GM12864 (cell line): ENCODE measurements at places on chromosomes 13 and 19.

- DNase-seq = no peak
These were observed 3.0 kb downstream of the SLC15A1 start for GRCh38 chr13:98749501-98749900.

- DNase-seq = no peak
These were observed 27.2 kb upstream of the CBY2 start for GRCh38 chr13:45674908-45675307.

DNA sequence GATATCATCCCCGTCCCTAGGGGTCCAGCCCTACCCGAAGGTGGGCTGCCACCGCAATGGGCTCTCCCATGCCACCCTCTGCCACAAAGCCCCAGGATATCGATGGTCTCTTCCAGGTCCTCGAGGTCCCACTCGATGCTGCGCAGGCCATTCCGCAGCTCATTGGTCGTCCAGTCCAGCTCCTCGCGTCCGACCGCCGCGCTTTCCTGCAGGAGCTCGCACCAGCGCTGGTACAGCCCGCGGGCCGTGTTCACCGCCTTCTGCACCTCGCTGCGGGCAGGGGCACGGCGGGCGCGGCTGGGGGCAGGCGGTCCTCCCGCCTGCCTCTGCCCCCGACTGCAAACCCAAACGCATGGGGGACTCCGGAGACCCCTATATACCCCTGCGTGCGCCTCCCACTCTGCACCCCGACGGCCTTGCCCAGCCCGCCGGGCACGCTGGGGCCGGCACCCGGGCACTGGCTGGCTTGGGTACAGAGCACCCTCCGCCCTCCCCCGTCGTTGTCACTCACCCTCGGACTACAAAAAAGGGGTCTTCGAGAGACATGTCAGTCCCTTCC lies 468 bp downstream of the STX10 start:
- DNase-seq = no peak

GRCh38 chr19:47081095-47081494 lies 32.5 kb downstream of the ZC3H4 start:
- no peak for DNase-seq

GRCh38 chr13:50735071-50735470 lies 108.4 kb downstream of the DLEU7 start:
- DNase-seq = no peak

- peak; percentile 86 for DNase-seq
These were observed at the start of gene CHMP2A for GRCh38 chr19:58554494-58555368. CHMP2A (minus strand) TSS chr19:58555105; CDS start chr19:58554212, 893 bp downstream.

DNA sequence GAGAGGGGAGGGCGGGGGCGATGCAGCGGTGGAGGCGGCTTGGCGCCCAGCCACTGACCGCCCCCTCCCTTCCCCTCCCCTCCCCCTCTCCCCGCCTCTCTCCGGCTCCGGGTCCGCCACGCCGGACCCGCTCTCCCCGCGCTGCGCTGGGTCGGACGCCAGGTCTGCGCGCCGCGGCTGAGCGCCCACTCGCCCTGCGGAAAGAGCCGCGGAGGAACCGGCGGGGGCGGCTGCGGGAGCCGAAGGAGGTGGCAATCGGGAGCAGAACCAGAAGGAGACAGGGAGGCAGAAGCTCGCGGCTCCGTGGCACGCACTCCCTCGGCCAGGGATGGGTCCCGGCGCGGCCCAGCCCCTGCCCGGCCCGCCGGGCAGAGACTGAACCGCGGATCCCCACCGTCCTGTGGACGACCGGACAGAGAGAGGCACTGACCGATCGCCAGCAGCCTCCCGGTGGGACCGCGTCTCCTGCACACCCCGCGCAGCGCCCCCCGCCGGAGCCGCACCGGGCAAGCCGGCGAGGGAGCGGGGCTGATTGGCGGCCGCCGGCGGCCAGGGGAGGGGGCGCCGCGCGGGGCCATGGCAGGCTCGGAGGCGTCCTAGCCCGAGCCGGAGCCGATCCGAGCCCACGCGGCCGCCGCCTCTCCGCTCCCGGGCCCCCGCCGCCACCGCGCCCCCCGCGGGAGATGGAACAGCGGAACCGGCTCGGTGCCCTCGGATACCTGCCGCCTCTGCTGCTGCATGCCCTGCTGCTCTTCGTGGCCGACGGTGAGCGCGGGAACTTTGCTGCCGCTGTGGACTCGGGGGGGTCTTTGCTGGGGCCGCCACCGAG lies at the start of gene VSTM2B:
Gene VSTM2B (plus strand): TSS at position 94 of the 829 bp plus-strand sequence. CDS start 590 bp downstream, at position 684.
- no peak for DNase-seq

DNA sequence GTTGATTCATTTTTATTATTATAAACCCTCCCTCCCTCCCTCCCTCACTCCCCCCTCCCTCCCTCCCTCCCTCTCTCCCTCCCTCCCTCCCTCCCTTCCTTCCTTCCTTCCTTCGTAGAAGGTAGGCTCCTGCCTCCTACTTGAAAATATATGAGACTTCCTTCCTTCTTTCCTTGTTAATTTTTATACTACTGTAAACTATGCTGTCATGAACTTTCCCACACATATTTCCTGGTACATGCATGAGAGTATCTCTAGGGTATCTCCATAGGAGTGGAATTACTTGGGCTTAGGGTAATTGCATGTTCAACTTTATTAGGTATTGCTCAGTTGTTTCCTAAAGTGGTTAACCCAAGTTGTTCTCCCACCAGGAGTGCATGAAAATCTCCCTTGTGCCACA lies 330.6 kb downstream of the KCNRG start:
- DNase-seq = no peak

DNA sequence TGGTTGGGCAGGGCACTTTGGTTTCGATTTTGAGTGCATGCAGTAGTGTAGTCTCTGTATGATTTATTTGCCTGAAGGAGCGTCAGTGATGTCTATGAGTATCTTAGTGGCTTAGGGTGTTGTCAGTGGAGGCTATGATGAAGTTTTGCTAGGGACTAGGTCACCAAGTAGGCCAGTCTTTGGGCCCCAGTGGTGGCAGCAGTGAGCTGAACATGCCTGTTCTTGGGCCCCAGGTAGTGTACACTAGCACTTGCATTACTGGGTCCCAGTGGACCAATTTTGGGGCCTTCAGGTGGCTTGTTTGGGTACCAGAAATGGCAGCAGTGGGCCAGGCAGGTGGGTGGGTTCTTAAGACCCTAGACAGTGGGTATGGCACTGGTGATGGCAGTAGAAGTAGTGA lies 598.7 kb upstream of the SPRY2 start:
- DNase-seq = no peak

DNA sequence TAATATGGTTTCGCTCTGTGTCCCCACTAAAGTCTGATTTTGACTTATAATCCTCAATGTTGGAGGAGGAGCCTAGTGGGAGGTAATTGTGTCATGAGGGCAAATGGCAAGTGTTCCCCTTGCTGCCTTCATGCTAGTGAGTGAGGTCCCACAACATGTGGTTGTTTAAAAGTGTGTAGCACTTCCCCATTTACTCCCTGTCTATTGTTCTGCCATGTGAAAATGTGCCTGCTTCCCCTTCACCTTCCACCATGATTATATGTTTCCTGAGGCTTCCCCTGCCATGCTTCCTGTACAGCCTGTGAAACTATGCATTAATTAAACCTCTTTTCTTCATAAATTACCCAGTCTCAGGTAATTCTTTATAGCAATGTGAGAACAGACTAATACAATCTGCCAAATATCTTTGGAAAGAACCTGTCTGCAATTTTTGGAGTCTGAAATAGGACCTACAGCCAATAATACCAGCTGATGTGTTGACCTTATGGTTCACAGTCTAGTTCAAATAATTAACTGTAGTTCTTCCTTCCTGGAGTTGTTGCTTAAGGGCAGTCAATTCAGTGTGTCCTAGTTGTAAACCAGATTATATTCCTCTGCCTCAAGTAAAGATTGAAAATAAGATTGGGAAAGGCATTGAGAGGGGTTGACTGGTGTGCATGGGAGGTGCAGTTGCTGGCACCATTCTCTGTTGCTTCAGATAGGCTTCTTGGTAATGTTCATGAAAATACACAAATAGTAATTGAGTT lies 1442.9 kb downstream of the SLITRK1 start:
- no peak for DNase-seq

GRCh38 chr19:54458648-54459281 lies 4.8 kb downstream of the LENG9 start:
- no peak for DNase-seq

DNA sequence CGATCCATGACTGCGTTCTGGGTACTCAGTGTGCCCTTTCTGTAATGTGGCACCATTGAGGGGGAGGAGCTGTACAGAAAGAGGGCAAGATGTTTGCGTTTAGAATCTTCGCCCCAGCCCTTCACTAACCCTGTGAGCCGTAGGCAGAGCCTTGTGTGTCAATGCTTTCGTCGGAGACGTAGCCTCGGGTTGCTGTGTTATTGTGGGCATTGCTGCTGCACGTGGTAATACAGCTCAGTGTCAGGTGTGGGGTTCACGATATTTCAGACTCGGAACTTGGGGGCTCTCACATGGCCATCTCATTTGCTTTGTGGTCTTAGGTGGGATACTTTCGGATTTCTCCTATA lies 6.1 kb downstream of the RPS9 start:
- no peak for DNase-seq

DNA sequence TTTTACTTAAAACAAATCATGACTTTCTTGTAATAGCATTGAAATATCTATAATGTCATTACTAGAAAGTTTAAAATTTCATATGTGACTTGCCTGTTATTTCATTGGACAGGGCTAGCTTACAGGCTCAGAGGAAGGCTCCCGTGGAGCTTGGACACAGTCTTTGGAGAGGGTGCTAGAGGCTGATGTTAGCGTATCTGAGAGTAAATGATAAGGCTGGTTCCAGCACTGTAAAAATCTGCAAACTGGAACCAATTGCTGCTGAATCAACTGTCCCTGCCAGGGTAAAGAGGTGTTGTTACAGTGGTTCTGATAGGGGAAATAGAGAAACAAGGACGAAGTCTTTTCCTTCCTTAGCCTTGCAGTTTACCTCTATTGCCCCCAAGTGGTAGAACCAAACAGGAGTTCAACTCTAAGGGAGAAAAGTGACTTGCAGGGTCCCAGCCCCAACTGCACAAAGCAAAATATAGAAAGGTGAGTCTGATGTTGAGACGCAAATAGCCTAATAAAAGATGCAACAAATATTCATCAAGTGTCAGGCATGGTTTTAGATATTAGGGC lies 901.7 kb downstream of the DIAPH3 start:
- DNase-seq = no peak

DNA sequence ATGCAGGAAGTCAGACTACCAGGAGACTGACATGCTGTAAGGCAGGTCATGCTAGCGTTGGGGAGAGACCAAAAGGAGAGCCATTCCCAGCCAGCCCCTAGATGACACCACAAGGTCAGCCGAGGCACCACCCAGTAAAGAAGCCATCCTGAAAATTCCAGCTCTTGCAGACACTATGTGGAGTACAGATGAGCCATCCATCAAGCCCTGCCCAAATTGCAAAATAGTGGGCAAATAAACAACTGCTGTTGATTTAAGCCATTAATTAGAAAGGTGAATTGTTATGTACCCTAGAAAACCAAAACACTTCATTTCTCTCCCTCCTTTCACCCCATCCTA lies 82.1 kb downstream of the TBC1D4 start:
- DNase-seq = no peak

DNA sequence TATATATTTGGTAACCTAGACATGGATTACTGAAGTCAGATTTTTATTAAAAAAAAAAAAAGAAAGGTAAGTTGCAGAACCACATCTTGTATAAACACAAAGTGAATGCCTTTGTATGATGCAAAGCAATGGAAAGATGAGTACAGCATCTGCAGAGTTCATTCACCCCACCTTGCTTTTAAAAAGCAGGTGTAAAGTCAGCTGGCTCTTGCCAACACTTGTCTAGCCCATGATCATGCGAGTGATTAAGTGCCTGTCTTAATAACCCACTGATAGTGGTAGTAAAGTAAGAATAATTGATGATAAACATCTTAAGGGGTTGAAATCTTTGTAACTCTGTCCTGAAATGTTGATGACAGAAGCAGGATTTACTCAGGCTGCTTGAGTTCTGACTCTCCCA lies 710.4 kb downstream of the EFNB2 start:
- no peak for DNase-seq

GRCh38 chr19:11375143-11375948 lies 880 bp downstream of the SWSAP1 start:
- DNase-seq = no peak

- no peak for DNase-seq
These were observed 8.4 kb downstream of the FAM124A start for GRCh38 chr13:51230477-51231105.

DNA sequence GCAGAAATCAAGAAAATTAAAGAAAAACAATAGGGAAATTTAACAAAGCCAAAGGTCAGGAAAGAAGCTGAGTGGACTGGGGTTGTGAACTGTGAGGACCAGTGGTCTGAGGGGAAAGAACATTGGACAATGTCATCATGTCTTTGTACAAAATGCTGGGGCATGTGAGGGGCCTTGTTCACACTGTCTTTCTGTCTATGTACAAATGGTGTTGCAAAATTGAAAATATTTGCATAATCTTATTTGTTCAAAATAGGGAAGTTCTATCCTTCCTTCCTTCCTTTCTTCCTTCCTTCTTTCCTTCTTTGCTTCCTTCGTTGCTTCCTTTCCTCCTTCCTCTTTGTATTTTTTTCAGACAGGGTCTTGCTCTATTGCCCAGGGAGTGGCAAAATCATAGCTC lies 79.2 kb upstream of the SCEL start:
- no peak for DNase-seq

DNA sequence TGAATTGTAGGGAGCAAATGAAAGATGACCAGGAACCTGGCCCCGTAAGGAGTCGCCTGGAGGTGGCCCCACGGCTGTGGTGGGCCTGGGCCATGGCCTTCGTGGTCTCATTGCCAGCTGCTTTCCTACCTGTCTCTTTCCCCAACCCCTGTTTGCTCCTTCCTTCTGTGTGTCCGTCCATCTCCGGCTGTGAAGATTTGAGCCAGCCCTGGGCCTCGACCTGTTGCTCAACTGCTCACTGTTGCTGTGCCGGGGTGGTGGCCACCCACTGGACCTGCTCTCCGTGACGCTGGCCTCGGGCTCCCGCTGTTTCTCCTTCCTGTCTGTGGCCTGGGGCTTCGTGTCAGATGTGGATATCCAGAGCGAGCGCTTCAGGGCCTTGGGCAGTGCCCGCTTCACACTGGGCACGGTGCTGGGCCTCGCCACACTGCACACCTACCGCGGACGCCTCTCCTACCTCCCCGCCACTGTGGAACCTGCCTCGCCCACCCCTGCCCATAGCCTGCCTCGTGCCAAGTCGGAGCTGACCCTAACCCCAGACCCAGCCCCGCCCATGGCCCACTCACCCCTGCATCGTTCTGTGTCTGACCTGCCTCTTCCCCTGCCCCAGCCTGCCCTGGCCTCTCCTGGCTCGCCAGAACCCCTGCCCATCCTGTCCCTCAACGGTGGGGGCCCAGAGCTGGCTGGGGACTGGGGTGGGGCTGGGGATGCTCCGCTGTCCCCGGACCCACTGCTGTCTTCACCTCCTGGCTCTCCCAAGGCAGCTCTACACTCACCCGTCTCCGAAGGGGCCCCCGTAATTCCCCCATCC lies 8.5 kb downstream of the DBP start:
- DNase-seq = no peak

- peak; percentile 88 for DNase-seq
These were observed 60.5 kb downstream of the MAP4K1 start for GRCh38 chr19:38557205-38557799.
